ENCODE measurements at places on chromosomes 4 and X.
A peak's percentile ranks its signal among the peaks of the same experiment; 100 is the strongest.

DNA sequence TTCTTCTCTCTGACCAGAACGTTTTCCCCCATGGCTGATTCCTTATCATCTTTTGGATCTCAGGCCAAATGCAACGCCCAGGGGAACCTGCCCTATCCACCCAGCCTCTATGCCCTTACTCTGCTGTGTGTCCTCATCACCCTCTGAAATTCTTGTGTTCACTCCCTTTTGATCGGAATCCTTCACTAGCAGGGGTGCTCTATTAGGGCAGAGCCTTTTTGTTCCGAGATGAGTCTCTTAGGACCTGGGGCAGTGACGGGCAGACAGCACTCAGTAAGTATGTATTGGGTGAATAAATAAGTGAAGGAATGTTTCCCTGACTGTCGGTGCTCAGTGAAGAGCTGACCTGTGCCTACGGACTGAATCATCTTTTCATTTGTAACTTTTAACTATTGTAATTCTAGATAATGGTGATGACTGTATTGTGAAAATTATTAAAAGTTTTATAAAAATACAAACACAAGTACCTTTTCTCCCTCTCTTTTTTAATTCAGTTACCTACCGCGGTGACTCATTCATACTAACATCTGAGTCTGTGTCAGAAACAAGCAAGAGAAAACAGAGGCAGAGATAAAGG is 4.8 kb upstream of the TENM3 start:
- no peak for DNase-seq

DNA sequence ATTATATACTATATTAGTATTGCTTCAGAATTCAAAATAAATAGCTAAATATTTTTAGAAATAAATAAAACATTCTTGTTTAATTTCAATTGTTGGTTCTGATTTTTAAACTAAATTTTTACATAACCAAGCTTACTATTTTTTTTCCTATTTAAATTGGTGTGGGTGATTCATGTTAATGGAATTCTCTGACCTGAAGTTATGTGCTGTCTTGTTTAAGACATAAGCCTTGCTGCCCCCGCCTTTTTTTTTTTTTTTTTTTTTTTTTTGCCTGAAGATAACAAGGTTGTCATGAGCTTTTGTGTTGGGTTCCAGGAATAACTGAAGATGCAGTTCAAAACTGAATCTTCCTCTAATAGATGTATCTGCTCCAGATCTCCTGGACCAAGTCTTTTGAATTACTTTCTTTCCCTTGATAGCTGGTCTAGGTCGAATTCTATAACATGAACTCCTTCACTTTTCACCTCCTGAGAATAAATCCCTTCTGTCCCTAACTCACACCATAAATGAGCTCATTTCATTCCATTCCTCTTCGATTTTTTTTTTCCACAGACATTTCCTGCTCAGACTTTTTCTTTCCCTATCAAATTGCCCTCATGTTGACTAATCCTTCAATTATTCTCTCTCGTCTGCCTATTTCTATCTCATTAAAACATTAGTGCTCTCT is 261.5 kb upstream of the FTHL17 start:
- no peak for DNase-seq

DNA sequence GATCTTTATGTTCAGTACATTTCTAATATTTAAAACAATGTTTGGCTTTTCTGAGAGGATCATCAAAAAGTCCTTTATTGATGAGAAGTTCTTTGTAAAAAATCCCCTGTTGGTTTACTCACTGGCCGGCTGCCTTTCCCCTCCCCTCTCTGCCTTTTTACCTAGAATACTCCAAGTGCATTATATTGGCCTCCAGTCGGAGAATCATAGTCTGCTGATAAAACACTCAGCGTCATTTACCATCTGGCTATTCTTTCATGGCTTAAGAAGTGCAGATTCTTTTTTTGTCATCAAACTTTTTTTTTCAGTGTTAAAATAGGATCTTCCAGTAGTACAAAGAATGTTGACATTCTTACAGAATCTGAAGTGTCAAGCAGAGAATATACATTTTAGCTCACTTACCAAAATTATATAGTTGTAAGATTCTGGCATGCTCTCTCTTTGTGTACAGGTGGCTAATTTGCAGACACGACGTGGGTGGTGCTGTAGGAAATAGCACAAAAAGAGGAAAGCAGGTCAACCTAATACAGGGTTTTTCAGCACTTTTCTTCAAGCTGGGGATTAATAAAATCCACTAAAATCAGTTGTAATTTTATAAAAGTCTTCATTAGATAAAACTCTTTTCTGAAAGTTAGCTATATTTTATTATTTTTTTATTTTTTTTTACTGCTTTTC is 731.8 kb downstream of the KCTD8 start:
- DNase-seq, result no peak

DNA sequence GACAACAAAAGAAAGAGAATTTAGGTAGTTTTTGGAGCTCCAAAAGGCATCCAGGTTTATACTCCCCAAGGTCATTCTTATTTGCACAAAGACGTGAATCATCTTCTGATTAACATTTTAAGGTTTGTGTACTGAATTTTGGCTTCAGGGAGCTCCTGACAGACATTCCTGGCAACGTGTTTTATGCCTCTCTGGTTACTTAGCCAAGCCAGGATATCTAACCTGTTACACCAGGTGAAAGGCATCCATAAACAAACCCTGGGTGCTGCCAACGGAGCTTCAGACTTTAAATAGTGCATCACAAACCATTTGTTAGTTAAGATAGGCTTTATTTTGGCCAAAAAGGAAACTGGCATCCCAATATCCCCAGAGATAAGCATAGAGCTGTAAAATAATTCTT is 997.3 kb downstream of the ARAP2 start:
- DNase-seq, result no peak

DNA sequence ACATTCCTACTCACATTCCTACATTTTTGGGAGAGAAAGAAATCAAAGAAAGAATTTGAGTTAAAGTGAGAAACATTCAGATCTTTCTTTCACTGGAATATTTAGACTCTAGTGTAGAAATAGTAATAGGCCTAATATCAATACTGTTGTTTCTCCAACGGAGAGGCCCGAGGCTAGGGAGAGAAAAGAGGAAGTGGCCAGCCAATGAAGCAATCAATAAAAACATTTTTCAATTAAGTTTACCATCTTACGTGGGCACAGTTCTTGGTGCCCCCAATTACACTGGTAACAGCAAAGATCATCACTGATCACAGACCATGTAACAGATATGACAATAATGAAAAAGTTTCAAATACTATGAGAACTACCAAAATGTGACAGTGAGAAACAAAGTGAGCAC is 281.4 kb downstream of the GPM6A start:
- no peak for DNase-seq

DNA sequence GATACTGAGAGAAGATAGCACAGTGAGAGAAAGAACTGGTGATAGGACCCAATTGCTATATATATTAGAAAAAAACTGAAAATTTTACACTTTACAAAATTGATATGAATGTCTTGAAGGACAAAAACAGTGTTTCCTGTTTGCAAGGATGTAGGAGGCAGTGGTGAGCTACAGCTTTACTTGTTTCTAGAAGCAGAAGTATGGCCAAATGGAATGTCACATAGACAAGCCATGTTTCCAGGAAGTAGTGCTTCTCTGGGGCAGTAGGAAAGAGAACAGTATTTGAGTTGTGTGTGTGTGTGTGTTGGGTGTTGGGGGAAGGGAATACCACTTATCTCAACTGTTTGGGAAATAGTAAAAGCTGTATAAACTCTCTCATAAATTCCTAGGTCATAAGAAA is 60.9 kb upstream of the IBSP start:
- no peak for DNase-seq

DNA sequence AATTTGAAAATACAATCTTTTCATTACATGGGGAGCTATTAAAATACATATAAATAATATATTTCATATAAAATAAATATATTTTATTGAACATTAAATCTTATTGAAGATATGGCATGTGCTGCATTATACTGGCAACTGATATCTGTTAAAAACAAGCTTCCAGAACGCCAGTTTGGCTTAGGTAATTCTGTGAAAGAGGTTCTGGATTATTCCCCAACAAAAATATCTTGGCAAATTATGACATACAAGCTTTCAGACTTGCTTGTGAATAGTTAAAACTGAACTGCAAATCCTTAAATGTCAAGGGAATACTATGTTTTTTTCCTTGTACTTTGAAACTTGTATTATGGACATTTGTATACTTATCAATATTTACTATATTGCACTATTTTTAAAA is 210.2 kb upstream of the LCORL start:
- DNase-seq, result no peak

DNA sequence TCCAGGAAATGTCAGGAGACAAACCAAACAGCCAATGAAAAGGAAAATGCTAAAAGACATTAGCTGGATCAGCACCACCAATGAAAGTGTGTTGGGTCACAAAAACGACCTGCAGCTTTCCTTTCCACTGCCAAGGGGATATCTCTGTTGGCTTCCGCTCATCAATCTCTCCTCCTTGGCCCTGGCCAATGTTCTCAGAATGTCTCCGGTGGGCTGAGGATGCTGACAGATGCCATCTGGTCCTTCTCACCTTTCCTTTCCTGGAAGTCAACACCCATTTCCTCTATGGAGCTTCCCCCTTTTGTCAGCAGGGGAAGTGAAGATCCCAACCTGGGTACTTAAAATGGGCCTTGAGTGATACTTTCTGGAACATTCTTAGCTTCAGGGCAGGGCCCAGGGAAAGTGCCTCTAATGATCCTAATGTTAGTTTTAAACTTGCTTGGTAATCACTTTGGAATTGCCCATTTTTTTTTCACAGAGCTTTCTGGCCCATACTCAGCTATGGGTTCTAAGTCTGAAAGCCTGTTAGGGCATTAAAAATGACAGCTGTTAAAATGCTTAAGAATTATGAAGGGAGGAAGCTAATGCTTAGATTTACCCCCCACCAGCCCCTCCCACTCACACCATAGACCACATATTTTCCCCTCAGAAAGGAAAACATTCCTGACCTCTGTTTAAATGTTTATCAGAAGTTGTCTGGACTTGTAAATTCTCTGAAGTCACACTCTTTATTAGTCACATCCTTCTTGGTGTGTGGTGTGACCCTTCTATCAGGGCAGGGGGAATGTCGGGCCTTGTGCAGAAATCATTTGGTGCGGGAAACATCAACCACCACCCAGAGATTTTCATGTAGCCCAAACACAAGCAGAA is 29.2 kb downstream of the IGFBP7 start:
- DNase-seq, result peak; percentile 54

GRCh38 chr4:171721937-171722336 is 91.3 kb upstream of the GALNTL6 start:
- DNase-seq, result no peak

DNA sequence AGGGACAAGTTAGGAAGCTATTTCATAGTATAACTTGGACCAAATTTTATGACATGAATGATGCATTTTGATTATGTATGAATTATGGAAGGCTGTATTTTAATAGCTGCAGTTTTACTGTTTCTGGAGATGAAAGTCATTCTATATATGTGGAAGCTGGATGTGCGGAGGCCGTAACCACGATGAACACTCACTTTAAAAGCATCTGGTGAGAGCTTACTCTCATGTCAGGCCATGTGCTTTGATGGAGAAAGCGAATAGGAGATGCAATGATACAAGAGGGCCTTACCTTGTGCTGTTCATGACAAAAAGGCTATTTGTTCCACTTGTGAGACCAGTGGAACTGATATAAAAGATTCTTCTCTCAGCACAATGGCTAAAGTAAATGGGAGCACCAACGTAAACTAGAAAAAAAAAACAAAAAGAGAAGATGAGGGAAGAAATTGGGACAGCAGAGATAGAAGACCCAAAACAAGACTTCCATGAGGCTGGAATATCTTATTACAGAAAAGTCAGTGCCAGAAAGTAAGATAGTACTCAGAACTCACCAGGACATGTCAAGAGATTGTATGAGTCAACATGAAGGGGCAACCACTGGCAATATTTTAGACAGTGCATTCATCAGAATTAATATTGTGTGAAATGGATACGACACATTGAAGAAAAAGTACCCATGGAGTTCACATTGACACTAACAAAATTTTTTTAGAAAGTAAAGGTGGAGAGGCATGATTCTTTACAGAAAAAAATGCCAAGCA is 63.3 kb upstream of the GAB1 start:
- no peak for DNase-seq

DNA sequence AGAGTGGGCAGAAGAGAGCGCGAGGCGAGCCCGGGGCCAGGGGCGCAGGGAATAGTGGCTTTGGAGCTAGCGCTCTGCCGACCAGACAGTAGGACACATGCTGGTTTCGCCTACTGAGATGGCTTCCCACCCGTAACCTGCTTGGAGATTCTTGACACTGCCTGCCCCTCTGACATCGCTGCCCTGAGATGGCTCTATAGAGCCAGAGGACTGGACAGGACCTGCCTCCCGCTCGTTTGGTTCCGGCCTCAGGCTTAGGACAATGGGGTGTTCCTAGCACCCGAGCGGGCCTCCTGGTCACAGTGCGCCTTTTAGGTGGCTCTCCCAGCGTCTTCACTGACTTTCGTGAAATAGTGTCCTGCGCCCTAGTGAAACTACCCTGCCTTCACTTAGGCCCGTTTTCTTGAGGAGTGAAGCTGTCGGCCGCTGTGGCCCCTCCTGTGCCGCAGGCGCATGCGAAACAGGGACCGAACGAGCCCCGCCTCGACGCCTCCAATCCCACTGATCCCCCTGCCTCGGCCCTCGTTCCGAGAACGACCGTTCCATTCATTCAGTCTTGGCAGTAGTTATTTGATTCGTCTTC is 608 bp downstream of the TAF1 start:
- DNase-seq, result peak; percentile 48

- DNase-seq, result peak; percentile 59
Measured at GRCh38 chr4:184039963-184040383, 134.9 kb downstream of the STOX2 start.

GRCh38 chrX:25279510-25279909 is 263.7 kb upstream of the ARX start:
- DNase-seq, result no peak

GRCh38 chr4:185004562-185005218 is 13.6 kb upstream of the HELT start:
- peak; percentile 82 for DNase-seq

- no peak for DNase-seq
Measured at GRCh38 chr4:182583703-182584415, 333.3 kb downstream of the DCTD start.

DNA sequence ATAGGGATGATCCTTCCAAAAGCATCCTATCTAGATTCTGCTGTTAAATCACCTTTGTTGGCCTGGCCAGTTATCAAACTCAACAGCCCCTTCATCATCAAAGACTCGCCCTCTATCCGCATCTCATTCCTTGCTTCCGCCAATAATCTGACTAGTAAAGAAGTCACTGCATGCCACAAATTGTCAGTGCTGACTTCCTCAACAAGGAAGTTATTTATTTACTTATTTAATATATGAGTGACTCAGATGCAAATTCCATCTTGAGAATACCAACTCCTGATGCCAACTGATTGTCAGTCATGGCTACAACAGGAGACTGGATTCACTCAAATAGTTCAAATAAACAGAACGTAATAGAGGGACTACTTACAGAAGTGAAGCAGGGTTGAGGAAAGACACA is 283.8 kb downstream of the TRIML1 start:
- DNase-seq, result no peak

- DNase-seq, result no peak
Measured at GRCh38 chrX:36856849-36857248, 151.3 kb upstream of the FAM47C start.

- no peak for DNase-seq
Measured at GRCh38 chr4:28518561-28519165, 1658.0 kb downstream of the STIM2 start.

- no peak for DNase-seq
Measured at GRCh38 chrX:132375941-132376340, 112.9 kb downstream of the MBNL3 start.

All from right kidney (tissue), 9 donors.